ENCODE measurements at places on chromosomes 12 and 14. TPM values are rescaled to one million over a fixed set of nuclear protein-coding genes. Genes with fewer than 3 reads are reported as not detected.
A peak's percentile ranks its signal among the peaks of the same experiment; 100 is the strongest.

DNA sequence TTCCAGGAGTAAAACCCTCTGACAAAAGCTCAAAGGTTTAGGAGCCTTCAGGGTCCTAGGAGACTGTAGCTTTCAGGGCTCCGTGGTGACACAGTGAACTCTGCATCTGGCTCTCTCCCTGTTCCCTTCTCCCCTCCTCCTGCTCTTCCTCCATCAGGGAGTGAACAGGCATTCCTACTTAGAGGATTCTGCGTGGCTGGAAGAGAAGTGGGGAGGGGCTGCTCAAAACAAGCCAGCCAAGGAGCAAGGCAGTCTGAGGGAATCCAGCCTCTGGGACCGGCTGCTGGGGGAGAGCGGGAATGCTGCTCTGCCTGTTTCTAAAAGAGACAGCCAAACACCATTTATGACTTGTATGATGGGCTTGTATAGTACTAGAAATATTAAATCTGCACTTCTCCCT is 49.5 kb downstream of the RBMS2 start:
- no peaks in the 10 kb centered on the region for H3K27me3 ChIP-seq
- peak overlapping the region; percentile 85 for H3K27ac ChIP-seq
- H3K4me1 ChIP-seq, result peaks cover 22% of the 10 kb centered on the region
- H3K4me3 ChIP-seq, result no peak overlapping the region
- DNase-seq, result peak; percentile 98

GRCh38 chr14:56115334-56115870 is 2.8 kb upstream of the PELI2 start:
- no peaks in the 10 kb centered on the region for H3K36me3 ChIP-seq
- no peak for DNase-seq
- no peak overlapping the region for H3K27ac ChIP-seq
- peaks cover 6% of the 10 kb centered on the region for H3K4me1 ChIP-seq

GRCh38 chr12:54001283-54002187 is 1.6 kb downstream of the HOXC9 start:
- peak overlapping the region; percentile 81 for H3K4me3 ChIP-seq
- peaks cover 84% of the 10 kb centered on the region for H3K4me1 ChIP-seq
- H3K27ac ChIP-seq, result peak overlapping the region; percentile 99
- H3K36me3 ChIP-seq, result peaks cover 12% of the 10 kb centered on the region
- no peak for DNase-seq

GRCh38 chr12:129911428-129912049 is 7.7 kb upstream of the TMEM132D start:
- no peak overlapping the region for H3K4me3 ChIP-seq
- H3K4me1 ChIP-seq, result no peaks in the 10 kb centered on the region
- H3K27me3 ChIP-seq, result peaks cover 41% of the 10 kb centered on the region
- peak; percentile 58 for DNase-seq

GRCh38 chr14:100547633-100548294 is 39.5 kb downstream of the BEGAIN start:
- peaks cover 16% of the 10 kb centered on the region for H3K27me3 ChIP-seq
- H3K27ac ChIP-seq, result no peak overlapping the region
- no peak overlapping the region for H3K4me3 ChIP-seq
- H3K36me3 ChIP-seq, result peaks cover 2% of the 10 kb centered on the region

GRCh38 chr14:74568911-74569310 is 43.1 kb downstream of the LTBP2 start:
- H3K36me3 ChIP-seq, result no peaks in the 10 kb centered on the region
- peaks cover 3% of the 10 kb centered on the region for H3K27me3 ChIP-seq
- no peak overlapping the region for H3K4me3 ChIP-seq
- DNase-seq, result peak; percentile 85
- peaks cover 61% of the 10 kb centered on the region for H3K4me1 ChIP-seq

- no peaks in the 10 kb centered on the region for H3K36me3 ChIP-seq
- H3K27ac ChIP-seq, result peak overlapping the region; percentile 97
- H3K4me3 ChIP-seq, result peak overlapping the region; percentile 3
- H3K4me1 ChIP-seq, result peaks cover 66% of the 10 kb centered on the region
- H3K27me3 ChIP-seq, result no peaks in the 10 kb centered on the region
- peak; percentile 99 for DNase-seq
Measured at GRCh38 chr14:73789989-73790581, 61.5 kb upstream of the PTGR2 start.

DNA sequence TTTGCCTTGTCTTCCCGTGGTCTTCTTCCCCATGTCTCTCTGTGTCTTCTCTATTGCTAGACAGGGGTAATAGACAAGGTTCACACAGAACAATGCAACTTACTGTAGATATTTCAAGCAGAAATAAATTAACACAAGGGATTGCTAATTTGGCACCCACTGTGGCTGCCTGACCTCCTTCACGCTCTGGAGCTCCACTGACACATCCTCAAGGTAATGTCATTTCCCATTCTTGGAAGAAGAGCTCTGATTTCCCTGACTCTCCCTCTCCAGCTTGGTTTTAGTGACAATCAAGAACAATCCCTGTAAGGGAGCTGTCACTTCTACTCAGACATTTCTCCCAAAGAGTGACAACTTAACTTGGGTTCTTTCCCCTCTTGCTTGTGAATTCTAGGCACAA is 105.4 kb upstream of the NAP1L1 start:
- no peak overlapping the region for H3K4me3 ChIP-seq
- H3K4me1 ChIP-seq, result no peaks in the 10 kb centered on the region
- no peaks in the 10 kb centered on the region for H3K27me3 ChIP-seq
- DNase-seq, result no peak
- no peaks in the 10 kb centered on the region for H3K36me3 ChIP-seq
- no peak overlapping the region for H3K27ac ChIP-seq

- no peak overlapping the region for H3K4me3 ChIP-seq
- peak overlapping the region; percentile 8 for H3K27ac ChIP-seq
- no peaks in the 10 kb centered on the region for H3K36me3 ChIP-seq
- peaks cover 5% of the 10 kb centered on the region for H3K4me1 ChIP-seq
- DNase-seq, result peak; percentile 83
- H3K27me3 ChIP-seq, result no peaks in the 10 kb centered on the region
Measured at GRCh38 chr14:66444271-66444927, 41.8 kb upstream of the CCDC196 start.

DNA sequence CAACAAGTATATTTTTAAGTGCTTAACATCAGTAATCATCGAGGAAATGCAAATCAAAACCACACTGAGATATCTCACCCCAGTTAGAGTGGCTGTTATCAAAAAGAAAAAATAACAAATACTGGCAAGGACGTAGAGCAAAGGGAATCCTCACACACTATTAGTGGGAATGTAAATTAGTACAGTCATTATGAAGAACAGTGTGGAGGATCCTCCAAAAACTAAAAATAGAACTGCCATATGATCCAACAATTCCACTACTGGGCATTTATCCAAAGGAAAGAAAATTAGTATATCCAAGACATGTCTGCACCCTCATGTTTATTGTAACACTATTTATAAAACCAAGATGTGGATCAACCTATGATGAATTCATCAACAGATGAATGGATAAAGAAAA is 149.0 kb upstream of the PWP1 start:
- DNase-seq, result peak; percentile 48
- H3K4me3 ChIP-seq, result no peak overlapping the region
- H3K27me3 ChIP-seq, result no peaks in the 10 kb centered on the region
- H3K27ac ChIP-seq, result no peak overlapping the region
- H3K4me1 ChIP-seq, result peaks cover 21% of the 10 kb centered on the region

- no peak overlapping the region for H3K4me3 ChIP-seq
- DNase-seq, result no peak
- H3K4me1 ChIP-seq, result no peaks in the 10 kb centered on the region
- H3K27me3 ChIP-seq, result peaks cover 6% of the 10 kb centered on the region
Measured at GRCh38 chr12:106914796-106915634, 40.7 kb upstream of the TMEM263 start.

DNA sequence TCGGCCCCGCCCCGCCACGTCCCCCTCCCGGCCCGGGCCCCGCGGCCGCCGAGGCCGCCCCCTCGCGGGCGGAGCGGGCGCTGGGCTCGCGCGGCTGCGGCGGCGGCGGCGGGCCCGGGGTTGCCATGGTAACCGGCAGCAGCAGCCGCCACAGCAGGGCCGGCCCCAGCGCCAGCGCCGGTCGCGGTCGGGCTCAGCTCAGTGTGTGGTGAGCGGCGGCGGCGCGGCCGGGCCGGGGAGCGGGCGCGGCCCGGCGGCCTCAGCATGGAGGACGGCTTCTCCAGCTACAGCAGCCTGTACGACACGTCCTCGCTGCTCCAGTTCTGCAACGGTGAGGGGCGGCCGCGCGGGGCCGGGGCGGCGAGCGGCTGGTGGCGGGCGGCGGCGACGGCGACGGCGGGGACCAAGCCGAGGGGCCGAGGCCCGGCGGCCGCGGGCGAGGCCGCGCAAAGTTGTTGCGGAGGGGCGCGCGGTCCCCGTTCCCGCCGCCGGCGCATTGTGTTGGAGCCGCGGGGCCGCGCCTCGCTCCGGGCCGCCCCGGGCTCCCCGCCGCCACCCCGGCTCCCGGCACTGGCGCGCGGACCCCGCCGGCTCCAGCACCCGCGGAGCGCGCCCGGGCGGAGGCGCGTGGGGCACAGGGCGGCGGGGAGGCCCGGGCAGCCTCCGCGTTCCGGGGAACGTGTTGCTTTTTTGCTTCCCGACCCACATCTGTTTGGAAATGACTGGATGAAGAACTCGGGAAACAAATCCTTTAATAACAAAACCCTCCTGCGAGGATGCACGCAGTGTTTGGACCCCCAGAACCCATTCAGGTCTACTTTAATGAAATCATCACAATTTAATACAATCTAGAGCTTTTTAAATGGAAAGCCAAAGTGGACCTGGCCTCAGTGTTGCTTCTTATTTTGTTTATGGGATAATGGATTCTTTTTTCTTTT is at the start of gene EML1:
Gene EML1 (plus strand): TSS at position 201 of the 938 bp plus-strand sequence. CDS start 64 bp downstream, at position 265.
- peak within 1 kb of the TSS; percentile 92 for H3K27ac ChIP-seq
- peak; percentile 94 for DNase-seq
- H3K27me3 ChIP-seq, result peaks cover 5% of the 10 kb centered on the region
- H3K36me3 ChIP-seq, result no peaks in the 10 kb centered on the region

GRCh38 chr12:66449531-66449930 is 147.2 kb downstream of the HELB start:
- no peak overlapping the region for H3K27ac ChIP-seq
- no peak for DNase-seq
- H3K36me3 ChIP-seq, result no peaks in the 10 kb centered on the region
- H3K4me3 ChIP-seq, result no peak overlapping the region

DNA sequence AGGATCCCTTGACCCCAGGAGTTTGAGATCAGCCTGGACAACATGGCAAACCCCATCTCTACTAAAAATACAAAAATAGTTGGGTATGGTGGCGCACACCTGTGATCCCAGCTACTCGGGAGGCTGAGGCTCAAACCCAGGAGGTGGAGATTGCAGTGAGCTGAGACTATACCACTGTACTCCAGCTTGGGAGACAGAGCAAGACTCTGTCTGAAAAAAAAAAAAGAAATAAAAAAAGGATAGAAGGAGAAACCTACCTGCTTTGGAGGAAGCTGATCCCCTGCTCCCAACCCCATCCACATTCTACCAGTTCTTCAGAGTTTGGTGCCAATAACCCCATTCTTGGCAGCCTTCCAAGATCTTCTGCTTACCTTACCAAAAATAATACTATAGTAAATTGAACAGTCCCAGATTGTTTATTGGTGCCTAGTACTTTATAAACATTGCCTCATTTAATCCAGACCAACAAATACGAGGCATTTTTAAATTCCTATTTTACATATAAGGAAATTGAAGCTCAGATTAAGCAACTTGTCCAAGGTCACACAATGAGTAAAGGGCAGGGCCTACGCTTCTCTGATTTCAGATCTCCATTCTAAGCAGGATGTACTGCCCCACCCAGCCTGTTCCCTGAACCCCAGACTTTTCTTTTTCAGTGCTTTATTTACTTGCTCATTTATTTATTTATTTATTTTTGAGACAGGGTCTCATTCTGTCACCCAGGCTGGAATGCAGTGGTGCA is 33.2 kb upstream of the FAM222A start:
- H3K27ac ChIP-seq, result no peak overlapping the region
- H3K27me3 ChIP-seq, result peaks cover 31% of the 10 kb centered on the region
- H3K4me3 ChIP-seq, result no peak overlapping the region
- H3K4me1 ChIP-seq, result peaks cover 2% of the 10 kb centered on the region
- DNase-seq, result no peak

DNA sequence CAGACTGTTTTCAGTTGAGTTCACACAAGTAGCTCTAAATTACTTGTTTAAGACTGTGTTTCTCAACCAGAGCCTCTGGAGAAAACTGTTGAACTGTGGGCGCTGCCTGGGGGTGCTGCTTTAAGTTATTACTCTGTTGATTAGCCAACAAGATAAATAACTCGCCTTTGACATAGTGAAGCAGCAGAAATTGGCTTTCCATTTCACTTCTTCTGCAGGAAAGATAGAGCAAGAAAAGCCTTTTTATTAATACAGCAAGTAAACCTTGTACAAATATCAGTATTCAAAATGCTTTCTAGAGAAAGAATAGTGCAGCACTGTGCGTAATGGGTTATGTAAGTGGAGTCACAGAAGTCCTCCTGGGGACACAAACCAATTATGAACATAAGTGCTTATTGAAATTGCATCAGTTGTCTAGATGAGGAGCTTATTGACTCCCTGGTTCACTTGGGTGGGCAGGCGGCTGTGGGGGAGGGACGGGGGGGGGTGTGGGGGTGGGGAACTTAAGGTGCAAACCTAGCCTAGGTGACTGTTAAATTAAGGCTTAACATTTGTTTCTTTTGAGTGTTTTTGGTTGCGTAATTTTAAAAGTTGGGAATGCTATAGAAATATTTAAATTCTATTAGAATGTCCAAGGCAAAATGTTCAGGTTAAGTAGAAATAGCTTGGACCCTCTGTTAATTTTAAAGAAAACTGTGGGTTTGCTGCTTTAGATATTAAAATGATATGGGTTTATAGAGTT is 6.3 kb downstream of the FRS2 start:
- DNase-seq, result peak; percentile 13
- no peaks in the 10 kb centered on the region for H3K27me3 ChIP-seq
- no peak overlapping the region for H3K4me3 ChIP-seq
- H3K27ac ChIP-seq, result no peak overlapping the region
- no peaks in the 10 kb centered on the region for H3K4me1 ChIP-seq

DNA sequence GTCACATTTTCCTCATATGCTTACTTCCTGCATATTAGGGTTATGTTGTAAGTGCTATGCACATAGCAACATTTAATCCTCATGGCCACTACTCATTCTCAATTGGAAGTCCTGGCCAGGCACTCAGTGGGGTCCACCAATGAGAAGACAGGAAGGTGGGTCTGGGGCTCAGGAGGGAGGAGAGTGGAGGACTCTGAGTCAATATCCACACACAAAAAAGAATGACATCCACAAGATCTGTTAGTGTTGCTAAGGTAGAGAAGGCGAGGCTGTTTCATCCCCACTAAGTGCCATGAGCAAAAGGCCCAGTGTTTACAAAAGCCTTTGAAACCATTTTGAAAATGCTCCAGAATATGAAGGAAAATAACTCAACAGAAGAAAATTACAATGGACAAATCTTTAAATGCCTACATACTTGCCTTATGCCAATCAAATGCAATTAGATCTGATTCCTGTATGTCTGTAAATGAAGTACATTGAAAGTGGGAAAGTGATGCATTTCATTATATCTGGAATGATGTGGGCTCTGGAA is 53.9 kb downstream of the EID3 start:
- peaks cover 6% of the 10 kb centered on the region for H3K36me3 ChIP-seq
- DNase-seq, result no peak
- no peaks in the 10 kb centered on the region for H3K4me1 ChIP-seq
- H3K27me3 ChIP-seq, result no peaks in the 10 kb centered on the region
- H3K27ac ChIP-seq, result no peak overlapping the region
- no peak overlapping the region for H3K4me3 ChIP-seq

GRCh38 chr12:98519257-98519907 is 4.0 kb downstream of the TMPO start:
- H3K27ac ChIP-seq, result no peak overlapping the region
- H3K4me3 ChIP-seq, result no peak overlapping the region
- peaks cover 7% of the 10 kb centered on the region for H3K36me3 ChIP-seq
- H3K27me3 ChIP-seq, result no peaks in the 10 kb centered on the region
- H3K4me1 ChIP-seq, result peaks cover 10% of the 10 kb centered on the region

The ACOT6 gene
- total RNA-seq, result not detected

The IAPP gene
- not detected for total RNA-seq

The MIP gene
- not detected for total RNA-seq
